ENCODE measurements at places on chromosomes 5 and 9.

GRCh38 chr9:130658893-130659698, 5.3 kb upstream of the PRDM12 start:
- DNase-seq: no peak

GRCh38 chr9:34232201-34232600, 53.4 kb downstream of the UBAP1 start:
- DNase-seq: no peak

DNA sequence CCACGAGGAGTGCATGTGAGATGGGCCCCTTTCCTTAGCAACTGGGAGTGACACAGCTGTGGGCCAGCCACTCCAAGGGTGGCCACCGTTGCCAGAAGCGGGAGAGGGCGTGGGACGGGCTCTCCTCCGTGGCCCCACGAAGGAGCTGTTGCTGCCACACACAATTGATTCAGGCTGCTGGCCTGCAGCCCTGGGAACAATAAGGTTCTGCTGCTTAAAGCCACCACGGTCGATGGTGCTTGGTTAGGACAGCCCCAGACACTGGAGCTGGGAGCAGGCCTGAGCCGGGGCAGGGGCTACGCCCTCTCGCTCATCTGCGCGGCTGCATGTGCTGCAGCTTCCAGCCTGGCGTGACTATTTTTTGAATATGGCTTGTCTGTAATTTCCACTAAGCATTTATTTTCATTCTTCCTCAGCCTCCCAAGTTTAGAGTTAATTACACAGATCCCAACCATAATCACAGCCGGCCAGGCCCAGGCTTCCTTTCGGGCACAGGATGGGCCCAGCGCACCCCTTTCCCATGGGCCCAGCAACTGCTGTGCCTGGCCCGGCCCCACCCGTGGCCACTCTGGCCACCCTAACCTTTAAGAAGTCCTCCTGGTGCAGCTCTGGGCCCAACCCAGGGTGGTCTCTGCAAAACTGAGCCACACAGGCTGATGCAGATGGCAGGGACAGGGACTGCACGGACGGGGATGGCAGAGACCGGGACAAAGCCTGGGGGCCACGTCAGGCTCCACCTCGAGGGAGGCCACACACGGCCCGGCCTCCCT, 49.7 kb downstream of the VAV2 start:
- DNase-seq: no peak

DNA sequence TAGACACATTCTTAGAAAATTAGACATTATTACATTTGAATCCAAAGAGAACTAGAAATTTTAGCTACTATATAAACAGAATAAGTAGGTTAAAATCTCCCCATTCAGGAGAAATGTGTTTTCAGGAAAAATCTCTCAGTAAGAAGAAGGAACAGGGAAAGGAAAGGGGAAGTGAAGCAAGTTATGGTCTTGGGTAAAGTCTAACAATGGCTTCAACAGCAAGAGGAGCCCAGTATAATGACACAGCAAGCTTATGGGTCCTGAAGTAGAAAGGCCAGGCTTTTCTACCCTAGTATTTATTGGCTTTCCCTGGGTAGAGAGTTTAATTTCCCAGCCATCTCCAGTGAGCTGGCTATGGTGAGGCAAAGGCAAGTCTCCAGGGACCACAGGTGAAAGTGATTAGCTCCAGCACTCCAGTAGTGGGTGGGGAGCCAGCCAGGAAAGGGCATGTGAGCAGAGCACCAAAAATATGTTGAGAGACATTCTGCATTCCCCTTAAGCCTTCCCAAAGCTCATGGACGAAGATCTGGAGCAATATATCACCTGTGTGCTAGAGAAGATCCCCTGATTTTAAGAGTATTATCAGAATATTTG, 981.7 kb downstream of the NR2F1-AS1 start:
- DNase-seq: no peak

- DNase-seq: no peak
These were observed 7.6 kb downstream of the DCANP1 start for GRCh38 chr5:135439231-135440205.

GRCh38 chr5:34580983-34581382, 75.1 kb upstream of the RAI14 start:
- DNase-seq: no peak

DNA sequence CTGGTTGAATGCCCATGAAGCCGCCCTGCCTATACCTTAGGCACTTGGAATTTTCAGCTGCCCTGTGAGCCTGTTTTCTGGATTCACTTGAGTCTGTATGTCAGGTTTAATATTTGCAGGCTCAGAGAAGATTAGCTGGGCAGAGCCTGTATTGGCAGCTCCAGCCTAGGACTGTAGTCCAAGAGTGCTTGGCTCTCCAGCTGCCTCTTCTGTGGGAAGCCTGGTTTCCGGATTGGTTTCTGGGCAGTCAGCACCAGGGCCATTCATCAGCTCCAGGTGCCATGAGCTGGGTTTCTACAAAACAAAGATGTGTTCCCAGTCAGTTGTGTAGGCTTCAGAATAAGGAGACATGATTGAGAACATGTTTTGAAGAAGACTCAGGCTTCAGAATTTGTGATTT, 90.1 kb downstream of the ARHGAP26 start:
- no peak for DNase-seq

DNA sequence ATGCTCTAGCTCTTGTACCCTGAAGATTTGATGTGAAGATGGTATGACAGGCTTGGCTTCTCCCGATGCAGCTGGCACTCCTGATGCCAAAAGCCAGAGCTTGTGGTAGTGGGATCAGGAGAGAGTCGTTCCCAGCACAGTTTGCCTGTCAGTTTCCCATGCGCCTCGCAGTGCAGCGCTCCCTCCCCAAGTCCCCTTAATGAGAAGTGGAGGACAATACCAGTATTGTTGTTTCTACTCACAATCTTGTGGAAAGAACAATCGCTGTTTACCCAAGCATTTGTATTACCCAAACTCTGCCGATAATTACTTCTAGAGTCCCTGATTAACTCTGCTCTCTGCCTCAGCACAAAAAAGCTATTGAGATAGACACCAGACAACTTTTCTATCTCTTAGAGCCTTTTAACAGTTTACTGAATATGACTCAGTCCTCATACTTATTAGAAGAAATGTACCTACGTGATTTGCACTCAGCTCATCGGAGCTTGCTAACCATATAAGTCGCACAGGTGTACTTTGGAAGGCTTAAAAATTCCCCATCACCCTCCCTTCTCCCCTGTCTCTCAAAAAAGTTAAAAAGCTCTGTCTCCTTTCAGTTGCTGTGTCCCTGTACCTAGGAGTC, 283.2 kb upstream of the TMEM161B start:
- DNase-seq: no peak

DNA sequence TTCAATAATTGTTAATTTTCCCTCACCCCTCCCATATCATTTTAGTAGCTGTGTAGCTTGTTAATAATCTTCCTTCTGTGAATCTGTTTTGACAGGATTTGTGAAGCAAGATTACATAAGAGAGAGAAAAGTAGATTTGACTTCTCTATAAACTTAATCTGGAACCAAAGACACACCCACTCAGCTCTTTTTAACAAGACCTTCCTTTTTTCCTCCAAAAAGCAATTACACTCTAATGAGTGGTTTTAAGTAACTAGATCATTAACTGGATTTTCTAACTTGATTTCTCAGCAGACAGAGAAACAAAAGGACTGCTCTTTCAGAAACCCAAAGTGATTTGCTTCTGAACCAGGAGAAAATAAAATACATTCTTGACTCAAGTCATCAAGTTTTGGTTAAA, 21.9 kb downstream of the RFK start:
- no peak for DNase-seq

GRCh38 chr5:59620535-59621212, 272.9 kb downstream of the PDE4D start:
- no peak for DNase-seq

Measured in ovary (tissue), 10 donors.